ENCODE measurements at places on chromosomes 2 and 18.

GRCh38 chr2:71552861-71553301 lies 99.5 kb downstream of the DYSF start:
- no peak for ATAC-seq

- no peak for ATAC-seq
Measured at GRCh38 chr2:10460366-10460796, 12.3 kb upstream of the ODC1 start.

GRCh38 chr2:15975676-15976075 lies 35.3 kb downstream of the MYCN start:
- no peak for ATAC-seq

GRCh38 chr18:28736223-28736622 lies 559.3 kb upstream of the CDH2 start:
- no peak for ATAC-seq
